GM12864 (cell line): ENCODE measurements at places on chromosomes 3 and 15.

DNA sequence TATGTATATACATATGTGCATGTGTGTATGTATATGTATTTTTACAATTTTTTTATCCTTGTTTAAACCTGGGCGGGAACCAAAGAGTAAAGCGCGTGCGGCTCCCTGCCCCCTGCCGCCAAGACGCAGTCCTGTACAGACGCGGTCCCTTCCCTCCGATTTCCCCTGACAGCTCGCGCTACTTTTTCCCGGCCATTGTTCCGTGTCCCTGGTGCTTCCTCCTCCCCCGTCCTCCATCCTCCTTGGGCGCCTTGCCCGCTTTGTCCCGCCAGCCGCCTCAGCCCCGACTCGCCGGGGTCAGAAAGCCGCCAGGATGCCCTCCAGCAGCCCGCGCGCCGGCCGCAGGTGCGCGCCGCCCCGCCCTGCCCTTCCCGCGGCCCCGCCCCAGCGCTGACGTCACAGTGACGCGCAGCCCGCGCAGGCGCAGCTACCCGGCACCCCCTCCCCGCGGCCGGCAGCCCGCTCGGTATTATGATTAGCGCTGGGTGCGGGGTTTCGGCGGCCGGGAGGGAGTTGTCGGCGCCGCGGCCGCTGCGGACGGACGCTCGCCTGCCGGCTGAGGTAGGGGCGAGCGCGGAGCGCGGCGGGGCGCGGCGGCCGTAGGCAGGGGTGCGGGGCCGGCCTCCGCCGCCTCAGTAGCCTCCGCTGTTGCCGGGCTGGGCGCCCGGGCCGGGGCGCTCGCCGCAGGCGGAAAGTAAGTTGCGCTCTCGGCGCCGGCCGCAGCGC is at the start of gene SNRK:
Gene SNRK (plus strand): TSS at position 426 of the 726 bp plus-strand sequence. CDS start 16,664 bp downstream, outside the sequence.
- DNase-seq: peak; percentile 19

DNA sequence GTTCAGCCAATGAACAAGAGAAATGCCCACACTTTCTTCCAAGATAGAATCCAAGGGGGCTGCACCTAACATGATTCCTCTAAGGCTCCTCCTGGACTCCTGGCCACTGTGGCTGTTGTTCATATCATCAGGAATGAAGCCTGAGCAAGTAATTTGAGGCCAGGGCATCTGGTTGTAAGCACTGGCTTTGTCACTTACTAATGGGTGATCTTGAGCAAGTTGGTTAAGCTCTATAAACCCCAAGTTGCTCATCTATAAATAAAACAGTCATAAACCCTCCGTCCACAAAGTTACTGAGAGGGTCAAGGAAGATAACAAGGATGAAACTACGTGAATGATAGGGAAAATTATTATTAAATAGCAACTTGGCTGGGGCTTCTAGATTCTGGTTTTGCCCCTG is 58.3 kb downstream of the CDC25A start:
- DNase-seq: no peak

GRCh38 chr3:66473692-66474091 is 27.1 kb downstream of the LRIG1 start:
- DNase-seq: no peak

DNA sequence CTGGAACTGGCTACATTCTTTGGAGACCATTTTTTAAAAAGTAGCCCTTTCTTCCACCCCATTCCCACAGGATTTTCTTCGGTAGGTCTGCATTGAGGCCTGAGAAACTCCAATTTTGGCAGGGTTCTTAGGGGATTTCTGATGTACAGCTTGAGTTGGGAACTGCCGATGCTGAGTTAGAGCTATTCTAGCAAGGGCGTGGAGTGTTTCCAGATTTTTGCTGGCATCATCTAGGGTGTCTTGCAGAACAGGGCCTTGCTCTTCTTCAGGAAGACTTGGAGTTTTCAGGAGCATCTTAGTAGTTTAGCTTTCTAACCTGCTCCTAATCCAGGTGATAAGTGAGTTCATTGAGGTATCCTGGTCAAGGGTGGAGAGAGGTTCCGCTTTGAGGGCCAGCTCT is 41.0 kb downstream of the SV2B start:
- DNase-seq: no peak

DNA sequence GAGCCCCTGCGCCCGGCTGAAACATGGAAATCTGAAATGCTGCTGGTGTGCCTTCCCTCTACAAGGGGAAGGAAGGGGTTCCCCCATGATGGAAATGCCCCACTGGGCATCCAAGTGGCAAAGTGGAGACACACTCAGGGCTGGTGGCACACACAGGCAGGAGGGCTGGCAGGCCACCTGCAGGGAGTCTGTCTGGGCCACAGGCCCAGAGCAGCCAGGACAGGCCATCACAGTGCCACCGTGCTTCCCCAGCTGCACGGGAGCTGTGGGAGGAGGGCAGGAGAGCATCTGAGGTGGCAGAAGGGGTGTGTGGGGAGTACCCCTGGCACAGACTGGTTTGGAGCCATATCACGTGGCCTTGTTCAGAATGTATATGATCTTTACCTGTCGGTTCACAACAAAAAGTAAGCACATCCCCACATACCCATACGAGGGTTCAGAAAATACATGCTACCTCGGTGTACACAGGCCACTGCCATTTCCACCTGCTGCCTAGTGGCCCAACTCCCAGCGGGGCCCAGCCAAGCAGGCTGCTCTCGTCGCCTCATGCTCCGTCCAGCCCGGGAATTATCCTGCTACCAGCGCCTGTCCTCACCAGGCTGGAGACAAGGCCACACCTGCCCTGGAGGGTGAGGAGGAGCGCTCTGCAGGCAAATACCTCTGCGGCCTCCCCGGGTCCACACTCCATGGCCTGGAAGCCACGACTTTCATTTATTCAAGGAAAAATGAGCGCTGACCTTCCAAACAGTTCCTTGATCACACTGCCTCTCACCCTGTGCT is 22.6 kb upstream of the DUSP7 start:
- no peak for DNase-seq

- DNase-seq: no peak
Observed at GRCh38 chr3:159721324-159721723, 267.3 kb upstream of the IL12A start.

DNA sequence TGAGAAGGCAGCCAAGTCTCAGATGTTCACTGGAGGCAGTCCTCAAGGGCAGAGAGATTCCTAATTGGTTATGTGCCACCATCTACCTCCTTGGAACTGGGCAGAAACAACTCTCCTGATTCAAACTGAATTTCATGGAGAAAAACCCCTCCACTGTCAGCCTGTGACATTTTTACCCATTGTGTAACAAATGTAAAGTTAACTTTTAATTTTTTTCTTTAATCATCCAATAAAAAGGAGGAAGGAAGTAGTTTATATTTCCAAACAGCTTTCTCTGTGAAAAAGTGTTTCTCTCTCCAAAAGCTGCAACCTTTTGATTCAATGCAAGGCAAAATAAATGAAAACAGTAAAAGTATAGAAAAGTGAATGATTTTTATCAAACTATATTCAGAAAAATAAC is 510 bp upstream of the COLQ start:
- no peak for DNase-seq

DNA sequence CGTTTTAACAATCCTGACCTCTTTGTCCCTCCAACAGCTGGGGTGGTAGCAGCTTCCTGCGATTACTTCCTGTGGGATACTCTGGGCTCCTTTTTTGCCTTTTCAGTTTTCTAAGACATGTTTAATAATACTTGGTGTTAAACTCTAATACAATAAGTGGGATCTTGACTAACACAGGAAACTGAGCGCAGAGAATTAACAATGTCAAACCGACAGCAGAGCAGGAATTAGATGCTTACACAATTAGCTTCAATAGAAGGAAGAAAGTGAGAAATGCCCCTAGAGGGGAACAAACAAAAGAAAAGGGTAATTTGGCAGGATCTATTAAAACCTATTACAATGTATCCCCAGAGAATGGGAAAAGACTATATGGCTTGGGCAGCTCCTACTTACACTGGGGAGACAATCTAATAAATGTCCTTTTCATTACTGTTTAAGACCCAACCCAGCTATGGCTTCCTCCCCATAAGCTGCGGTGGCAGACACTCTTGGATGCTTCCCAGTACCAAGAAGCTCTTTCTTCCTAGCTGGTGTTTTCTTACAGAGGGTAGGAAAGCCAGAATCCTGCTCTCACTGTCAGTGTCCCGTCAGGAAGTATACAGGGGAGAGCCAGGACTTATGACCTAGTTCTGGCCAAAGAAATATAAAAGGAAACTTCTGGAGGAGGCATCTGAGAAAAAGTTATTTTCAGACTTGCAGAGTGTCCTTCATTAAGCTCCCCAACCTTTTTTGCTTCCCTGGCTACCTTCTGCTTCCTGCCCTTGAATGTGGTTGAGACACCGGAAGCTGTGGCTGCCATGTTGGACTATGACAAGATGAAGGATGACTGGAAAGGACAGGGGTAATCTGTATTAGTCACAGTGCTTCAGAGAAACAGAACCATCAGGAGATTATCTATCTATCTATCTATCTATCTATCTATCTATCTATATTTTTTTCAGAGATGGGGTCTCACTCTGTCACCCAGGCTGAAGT is 194.1 kb upstream of the KBTBD8 start:
- DNase-seq: no peak

- DNase-seq: no peak
Observed at GRCh38 chr3:36877930-36878685, 66.7 kb downstream of the TRANK1 start.

DNA sequence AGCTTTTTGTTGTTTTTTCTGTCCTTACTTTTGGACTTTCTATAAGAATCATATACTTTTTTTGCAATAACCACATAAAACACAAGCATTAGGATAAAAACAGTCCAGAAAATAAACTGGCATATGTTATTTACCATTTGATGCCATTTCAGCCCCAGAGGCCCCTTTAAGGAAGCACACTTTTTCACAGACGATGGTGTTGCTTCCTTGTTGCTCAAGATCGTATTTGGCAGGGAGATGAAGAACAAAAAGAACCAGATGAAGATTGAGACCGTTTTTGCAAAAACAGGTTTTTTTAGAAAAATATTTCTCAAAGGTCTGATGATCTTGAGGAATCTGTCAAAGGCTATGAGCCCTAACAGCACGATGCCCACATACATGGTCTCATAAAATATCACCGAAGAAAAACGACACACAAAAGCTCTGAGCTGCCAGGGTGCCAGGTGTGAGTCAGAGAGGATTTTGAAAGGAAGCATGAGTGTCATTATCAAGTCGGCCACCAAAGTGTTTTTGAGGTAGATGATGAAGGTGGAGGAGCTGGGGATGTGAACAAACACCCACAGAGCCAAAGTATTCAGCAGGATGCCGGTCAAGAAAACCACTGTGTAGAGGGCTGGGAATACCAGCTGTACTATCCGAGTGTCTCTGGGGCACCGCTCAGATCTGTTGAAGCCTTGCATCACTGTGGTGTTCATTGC is 902 bp downstream of the P2RY13 start:
- DNase-seq: no peak

DNA sequence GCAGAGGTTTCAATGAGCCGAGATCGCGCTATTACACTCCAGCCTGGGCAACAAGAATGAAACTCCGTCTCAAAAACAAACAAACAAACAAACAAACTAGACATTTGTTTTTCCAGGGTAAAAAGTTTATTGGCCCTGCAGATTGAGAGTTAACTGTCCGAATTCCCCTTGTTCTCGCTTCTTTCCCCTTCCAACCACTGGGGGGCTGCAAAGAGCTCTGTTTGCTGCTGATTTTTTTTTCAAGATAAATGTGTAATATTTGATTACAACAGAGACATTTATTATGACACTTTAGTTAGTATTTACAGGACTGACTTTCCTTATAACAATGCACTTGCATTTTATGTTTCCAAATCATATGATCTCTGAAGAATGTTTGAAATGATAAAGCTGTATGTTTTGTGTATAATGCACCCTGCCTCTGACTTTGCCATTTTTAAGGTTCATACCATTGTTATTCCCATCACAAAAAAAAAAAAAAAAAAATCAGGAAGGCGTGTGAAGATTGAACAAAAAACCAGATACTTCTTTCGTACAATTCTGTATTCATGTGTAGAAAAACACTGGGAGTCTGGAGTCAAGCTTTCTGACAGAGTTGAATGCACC is 2.8 kb downstream of the CLSTN2 start:
- DNase-seq: no peak

- no peak for DNase-seq
Observed at GRCh38 chr15:52295421-52296001, at the start of gene MYO5C. Gene MYO5C (minus strand): TSS chr15:52295804. CDS start chr15:52295636, 168 bp downstream.

DNA sequence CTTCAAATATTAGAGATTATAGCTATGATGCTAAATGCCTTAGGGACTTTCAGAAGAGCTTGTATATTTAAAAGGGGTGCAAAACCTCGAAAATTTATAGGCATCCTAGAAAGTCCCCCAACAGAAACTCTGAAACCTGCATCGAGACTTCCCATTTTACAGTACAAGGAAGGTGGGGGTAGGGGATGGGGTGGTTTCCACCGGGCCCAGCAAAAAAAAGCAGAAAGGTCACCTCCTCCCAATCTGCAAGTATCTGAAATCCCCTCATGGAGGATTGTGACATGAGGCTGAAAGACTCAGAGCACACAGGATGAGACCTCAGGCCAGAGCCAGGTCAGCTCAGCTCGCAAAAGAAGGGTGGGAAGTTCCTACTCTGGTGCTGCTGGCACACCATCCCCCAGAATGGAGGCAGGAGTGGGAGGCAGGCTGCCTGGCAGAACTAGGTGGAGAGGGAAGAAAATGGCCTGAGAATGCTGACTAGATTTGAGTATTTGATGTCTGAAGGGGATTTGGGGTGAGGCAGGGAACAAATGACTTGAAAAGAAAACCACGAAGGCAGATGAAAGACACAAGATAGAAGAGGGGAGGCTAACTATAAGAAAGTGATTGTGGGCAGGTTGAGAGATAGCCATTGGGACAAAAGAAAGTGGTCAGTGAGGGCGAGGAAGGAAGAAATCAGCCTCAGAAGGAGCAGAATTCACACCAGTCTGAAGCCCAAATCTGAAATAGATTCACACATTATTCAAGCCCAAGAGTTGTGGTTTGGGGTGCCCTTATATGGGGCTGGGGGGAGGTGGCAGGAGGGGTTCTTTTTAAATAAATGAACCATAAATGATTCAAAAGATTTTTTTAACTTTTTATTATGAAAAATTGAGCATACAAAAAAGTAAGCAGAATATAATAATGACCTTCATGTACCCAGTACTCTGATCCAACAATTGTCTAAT is 22.5 kb upstream of the TSC22D2 start:
- no peak for DNase-seq

DNA sequence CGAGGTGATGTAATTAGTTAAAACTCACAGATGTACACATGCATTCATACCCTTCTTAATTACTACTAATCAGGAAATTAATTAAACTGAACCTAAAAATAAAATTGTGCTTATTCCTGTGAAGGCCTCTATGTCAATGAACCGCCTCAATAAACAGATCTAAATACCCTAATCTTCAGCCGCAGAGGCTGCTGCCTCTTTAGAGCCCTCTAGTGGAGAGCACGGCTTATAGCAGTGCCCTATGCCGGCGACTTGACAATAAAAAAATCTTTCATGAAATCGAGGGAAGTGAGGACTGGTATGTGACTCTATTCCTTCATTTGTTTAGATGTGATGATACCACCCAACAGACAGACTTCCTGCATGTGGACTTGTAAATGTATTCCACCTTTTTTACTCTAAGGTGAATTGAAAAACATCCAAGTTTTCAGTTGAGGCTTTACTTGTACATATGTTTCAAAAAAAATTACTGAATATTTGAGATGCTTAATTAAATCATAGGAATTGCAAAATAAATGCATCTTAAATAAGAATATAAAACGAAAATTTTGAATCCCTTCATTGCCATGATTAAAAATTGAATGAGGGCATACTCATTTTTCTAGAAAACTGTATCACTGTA is 8.3 kb upstream of the EPHA3 start:
- DNase-seq: no peak

GRCh38 chr3:150960708-150961684 is 11.5 kb downstream of the CLRN1 start:
- no peak for DNase-seq
